Dermis blood vessel endothelial cell (primary cell): ENCODE measurements at places on chromosomes 2 and 18.

- no peak for DNase-seq
These were observed 39.8 kb upstream of the TMEM247 start for GRCh38 chr2:46439582-46439981.

DNA sequence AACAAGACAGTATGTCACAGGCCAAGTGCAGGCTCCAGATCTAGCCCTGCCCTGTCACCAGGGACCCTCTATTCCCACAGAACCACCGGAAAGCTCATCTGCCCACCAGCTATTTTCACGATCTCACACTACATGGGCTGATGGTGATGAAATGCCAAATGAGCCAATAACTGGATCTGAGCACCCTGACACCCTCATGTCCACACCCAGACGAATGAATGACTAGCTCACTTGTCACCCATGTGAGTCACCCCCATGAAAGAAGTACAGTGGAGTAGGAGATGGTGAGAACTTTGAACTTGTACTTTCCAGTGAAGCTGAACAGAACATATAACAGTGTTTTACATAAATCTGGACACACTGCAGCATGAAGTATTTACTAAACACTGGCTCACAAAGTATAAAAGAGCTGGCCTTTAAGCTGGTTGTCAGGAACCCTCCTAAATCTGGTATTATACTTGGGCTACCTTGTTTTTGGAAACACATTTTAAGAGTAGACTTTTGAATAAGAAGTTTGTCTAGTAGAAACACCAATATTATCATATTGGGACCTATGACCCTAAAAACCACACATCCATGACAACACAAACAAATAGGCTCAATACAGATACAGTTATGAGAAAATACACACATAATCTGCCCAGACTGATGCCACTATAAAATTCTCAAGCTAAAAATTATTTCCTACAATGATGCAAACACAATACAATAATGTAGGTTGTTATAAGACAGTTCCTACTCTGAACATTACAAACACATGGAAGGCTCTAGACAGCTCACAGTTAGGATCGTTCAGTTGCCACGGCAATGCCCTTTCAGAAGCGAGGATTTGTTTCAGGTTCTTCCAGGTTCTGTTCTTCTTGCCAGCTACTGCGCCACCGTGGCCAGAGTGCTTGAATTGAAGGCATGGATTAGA is 19.0 kb downstream of the INO80C start:
- peak; percentile 58 for DNase-seq

DNA sequence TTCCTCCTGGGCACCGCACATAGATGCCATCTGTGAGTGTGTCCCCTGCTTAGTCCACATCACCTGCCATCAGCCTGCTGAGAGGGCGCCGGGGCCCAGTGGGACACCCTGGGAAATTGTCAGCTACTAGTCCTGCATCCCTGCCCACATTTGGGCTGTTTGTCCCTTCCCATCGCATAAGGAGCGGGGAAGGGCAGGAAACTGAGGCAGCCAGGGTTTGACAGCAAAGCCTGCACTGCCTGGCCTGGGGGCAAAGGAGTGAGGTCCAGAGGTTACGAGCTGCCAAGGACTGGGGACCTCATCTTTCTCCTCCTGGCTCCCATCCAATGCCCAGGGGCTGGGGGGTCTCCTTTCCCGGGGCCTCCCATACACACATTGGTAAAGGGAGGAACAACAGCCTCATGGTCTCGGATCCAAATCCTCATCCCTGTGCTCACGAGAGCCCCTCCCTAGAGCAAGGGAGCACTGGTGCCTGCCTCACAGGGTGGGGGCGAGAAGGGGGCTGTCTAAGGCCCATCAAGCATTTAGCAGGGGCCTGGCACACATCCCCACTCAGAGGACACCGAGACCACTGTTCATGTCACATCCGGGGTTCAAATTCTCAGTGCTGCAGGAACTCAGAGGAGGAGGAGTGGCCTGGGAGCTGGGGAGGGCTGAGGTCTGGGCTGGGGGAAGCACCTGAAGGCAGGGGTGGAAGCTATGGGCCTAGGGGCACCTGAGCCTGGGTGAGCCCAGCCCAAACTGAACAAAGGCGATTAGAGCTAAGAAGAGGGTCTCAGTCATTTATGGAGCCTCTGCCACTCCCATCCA is 113.8 kb downstream of the SMAD7 start:
- DNase-seq = no peak

GRCh38 chr2:68870215-68870614 is 982 bp downstream of the BMP10 start:
- DNase-seq = peak; percentile 77

GRCh38 chr2:155062250-155062921 is 363.9 kb downstream of the KCNJ3 start:
- DNase-seq = no peak

DNA sequence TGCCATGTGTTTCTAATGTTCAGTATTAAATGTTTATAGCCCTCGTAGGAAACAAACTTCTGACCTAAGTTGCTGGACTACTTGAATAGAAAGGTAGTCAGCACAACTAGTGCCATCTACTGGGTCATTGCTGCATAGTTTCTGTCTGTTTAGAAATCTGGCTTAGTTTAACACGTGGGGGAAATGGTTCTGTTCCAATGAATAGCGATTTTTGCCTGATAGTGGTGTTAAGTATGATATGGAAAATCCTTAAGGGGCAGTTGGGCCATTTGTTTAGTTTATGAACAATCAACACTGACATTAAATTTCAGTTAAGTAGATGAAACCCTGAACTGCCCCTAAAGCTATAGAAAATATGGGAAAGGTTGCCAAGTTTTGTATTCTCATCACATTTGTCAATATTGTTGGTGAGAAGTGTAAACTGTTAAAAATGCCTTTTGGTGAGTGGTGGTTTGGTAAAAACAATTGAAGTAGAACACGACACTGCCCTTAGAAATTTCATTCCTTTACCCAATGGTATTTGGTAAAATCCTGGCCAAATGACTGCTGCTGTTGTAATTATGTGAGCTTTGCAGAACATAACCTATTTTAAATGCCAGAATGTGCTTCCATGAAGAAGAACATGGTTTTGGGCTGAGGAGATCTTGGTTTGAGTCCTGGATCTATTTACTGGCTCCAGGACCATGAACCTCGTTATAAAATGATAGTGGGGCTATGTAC is 13.2 kb downstream of the NABP1 start:
- peak; percentile 91 for DNase-seq

GRCh38 chr18:3722649-3723433 is 272.9 kb downstream of the TGIF1 start:
- DNase-seq = no peak
